Central memory CD8-positive, alpha-beta T cell (primary cell): ENCODE measurements at places on chromosomes 12 and 14.

GRCh38 chr12:18054925-18055619 lies 34.9 kb downstream of the RERGL start:
- DNase-seq, result no peak

DNA sequence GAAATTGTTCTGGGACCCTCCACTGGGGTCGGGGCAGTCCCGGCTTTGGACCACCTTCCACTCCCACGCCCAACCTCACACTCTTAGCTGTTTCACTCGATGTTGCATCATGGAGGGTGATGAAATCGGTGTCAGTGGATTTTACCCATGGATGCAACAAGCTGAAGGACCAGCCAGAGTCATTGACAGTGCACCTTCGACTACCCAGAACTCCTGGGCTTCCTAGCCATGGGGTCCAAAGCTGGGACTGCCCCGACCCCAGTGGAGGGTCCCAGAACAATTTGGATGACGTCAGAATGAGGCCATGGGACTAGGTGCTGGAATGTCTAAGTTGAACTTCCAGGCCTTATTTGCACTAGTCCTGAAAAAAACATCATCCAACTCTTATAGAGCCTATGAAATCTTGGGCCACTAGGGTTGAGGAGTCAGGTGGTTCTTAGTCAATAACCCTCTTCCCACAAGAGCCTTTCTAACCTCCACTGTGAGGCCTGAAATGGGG lies 882 bp upstream of the IL23A start:
- DNase-seq, result no peak

DNA sequence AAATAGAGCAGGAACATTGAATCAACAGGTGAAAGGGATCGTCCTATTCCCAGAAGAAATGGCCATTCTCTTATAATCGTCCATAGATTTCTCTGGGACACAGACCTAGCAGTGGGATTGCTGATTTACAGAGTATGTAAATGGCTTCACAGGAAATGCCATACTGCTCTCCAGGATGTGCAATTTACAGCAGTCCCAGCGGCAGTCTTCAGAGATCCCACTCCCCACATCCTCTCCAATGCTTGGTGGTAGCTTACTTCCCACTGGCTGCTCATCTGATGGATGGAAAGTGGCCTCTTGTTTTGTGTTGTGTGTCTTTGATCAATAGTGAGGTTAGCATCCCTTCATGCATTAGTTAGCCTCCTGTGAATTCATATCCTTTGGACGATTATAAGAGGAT lies 58.1 kb upstream of the PRMT8 start:
- no peak for DNase-seq

- no peak for DNase-seq
Observed at GRCh38 chr12:43370263-43370662, 181.7 kb downstream of the ADAMTS20 start.

DNA sequence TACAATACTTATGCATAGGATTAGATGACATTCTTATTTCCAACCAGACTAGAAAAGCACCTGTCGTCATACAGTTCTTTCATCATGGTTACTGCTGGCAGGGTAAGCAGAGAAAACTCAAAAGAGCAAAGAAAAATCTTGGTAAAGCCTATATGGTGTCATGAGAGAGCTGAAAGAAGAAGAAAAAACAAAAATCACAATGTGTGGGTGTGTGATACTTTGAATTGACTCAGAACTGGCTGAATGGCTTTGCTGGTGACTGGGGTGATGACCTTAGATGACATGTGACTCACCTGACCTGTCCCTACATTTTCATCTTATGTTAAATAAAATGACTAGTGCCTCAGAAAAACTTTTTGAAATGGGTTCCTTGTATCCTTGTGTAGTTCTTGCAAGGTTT lies 278.1 kb upstream of the LMO3 start:
- no peak for DNase-seq

DNA sequence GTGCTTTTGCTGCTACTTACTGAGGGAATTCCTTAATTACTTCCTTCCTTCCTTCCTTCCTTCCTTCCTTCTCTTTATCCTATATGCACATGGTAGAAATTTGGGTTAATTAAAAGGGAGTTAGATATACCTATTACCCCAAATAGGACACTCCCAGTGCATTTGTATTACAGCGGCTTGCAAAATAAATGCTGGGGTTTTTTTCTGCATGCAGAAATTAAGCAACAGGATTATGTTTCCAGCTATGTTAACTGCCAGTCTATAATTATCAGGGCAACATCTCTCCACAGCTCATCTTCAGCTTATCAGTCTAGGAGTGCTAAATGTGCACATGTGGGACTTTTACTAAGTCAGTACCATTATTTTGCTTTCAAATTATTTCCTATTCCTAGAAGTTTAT lies 132.9 kb upstream of the SLC35F4 start:
- DNase-seq, result no peak

- DNase-seq, result no peak
Observed at GRCh38 chr14:50736932-50737419, 68.9 kb upstream of the SAV1 start.

GRCh38 chr12:5308996-5309395 lies 122.9 kb upstream of the NTF3 start:
- no peak for DNase-seq
